NCI-H1930 (cell line): ENCODE measurements at places on chromosomes 1 and 21.

- no peak for DNase-seq
Observed at GRCh38 chr21:26194811-26195251, 24.3 kb upstream of the APP start.

GRCh38 chr1:157135646-157136045 is 2.5 kb downstream of the ETV3 start:
- DNase-seq: no peak

DNA sequence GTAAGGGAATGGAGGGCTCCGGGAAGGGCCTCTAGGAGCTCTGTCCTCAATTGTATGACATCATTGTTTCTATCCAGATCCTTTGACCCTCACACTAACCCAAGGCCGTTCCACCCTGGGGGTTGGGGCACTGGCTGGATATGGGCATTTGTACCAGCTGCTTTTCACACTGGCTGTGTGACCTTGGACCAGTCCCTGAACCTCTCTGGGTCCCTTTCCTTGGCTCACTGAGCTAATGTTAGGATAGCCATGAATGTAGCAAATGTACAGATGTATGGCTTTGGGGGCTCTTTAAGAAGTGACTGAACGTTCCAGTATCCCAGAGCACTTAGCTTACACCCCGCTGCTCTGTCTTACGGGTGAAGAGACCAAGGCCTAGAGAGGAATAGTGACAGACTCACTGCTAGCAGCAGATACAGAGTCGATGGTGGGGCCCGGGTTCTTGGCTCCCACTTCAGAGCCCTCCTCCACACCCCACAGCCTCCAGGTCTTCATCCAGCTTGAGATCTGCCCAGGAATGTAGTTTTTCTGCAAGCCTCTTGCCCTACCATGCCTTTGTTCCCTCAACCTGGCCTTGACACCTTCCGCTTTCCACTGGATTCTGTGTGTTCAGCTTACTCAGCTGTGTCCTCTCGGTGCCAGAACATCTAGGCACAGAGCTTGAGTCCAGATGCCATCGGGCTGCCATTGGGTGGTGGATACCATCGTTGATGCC is 14.6 kb upstream of the UBL4B start:
- no peak for DNase-seq

DNA sequence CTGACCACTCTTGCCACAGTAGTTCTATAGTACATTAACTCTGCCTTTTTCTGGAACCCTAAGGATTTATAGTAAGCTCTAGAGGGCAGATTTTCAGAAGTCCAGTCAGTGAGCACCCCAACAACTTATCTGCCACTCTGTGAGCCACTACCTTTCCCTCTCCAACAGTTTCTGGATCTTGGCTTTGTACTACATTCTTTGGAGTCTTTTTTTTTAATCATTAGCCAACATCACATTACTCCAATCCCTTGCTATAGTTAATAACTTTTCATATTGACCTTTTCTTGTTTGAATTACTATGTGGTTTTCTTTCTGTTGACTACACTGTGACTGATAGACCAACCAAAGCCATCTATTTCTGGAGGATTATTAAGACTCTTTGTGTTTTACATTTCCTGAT is 1596.7 kb upstream of the PRMT6 start:
- no peak for DNase-seq

DNA sequence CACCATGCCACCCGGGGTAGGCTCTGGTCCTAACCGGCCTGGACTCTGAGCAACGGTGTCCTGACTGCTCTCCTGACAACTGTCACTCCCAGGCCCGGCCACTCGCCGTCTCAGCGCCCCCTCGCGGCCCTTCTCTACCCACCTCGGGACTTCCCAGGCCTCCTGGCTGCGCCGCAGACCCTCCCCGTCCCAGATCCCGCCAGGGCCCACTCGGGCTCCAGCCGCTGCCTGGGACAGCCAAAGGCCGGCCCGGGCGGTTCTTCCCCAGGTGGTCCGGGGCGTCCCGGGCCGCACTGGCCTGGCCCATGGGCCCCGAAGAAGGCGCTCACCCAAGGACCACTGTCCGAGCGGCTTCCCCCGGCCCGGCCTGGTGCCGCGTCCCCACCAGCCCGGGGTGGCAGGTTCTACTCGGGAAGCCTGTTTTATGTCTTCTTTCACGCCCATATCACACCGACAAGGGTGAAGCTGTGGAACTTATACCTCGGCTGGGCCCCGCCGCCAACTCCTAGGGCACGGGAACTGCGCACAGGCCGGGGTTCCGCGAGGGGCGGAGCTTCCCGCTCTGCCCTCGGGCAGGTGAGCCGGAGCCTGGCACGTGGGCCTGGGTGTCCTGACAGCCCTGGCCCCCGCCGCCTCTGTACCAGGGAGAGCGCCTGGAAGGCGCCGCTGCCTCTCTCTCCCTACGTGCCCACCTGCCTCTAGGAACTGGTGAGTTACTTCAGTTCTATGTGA is 138.3 kb downstream of the TTLL7 start:
- peak; percentile 52 for DNase-seq

- DNase-seq: no peak
Observed at GRCh38 chr1:66679140-66679539, 73.1 kb upstream of the DYNLT5 start.

DNA sequence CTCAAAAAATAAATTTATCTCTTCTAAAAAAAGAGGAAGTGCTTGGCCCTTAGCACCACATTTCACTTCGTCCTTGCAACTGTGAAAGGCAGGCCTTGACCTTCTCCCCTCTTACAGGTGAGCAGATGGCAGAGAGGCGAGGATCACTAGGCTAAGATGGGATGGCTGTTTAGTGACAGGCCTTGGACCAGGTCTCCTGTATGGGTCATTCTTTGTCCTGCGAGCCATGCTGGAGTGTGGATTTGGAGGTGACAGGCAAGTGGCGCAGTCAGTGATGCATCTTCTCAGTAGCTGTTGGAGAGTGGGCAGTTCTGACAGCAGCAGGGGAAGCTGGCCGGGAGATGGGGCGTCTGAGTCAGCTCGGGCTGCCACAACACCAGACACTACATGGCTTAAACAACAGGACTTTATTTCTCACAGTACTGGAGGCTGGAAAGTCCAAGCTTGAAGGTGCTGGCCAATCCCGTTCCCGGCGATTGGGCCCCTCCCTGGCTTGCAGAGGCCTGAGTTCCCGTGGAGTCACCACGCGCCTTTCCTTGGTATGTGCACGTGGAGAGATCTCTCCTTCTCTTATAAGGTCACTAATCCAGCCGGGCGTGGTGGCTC is 16.5 kb downstream of the SLC27A3 start:
- no peak for DNase-seq

GRCh38 chr1:109819906-109820305 is 56.2 kb upstream of the EPS8L3 start:
- no peak for DNase-seq

- no peak for DNase-seq
Observed at GRCh38 chr1:8222789-8223188, 95.1 kb upstream of the SLC45A1 start.

GRCh38 chr21:33367309-33367973 is 35.8 kb upstream of the IFNGR2 start:
- no peak for DNase-seq

DNA sequence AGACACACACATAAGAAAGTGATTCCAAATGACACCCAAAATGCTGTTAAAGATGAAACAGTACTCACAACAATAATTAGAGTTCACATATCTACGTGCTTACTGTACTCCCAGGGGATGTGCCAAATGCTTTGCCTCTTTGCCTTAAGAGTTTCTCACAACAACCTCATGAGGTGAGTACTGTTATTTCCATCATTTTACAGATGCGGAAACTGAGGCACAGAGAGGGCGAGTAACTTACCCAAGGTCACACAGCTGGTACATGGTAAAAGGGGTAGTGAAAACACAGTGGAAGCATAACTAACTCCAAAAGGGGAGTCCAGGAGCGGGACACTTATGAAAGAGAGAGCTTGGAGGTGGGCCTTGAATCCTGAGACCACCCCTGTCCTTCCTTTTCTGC is 171.8 kb downstream of the ACTL8 start:
- DNase-seq: no peak

DNA sequence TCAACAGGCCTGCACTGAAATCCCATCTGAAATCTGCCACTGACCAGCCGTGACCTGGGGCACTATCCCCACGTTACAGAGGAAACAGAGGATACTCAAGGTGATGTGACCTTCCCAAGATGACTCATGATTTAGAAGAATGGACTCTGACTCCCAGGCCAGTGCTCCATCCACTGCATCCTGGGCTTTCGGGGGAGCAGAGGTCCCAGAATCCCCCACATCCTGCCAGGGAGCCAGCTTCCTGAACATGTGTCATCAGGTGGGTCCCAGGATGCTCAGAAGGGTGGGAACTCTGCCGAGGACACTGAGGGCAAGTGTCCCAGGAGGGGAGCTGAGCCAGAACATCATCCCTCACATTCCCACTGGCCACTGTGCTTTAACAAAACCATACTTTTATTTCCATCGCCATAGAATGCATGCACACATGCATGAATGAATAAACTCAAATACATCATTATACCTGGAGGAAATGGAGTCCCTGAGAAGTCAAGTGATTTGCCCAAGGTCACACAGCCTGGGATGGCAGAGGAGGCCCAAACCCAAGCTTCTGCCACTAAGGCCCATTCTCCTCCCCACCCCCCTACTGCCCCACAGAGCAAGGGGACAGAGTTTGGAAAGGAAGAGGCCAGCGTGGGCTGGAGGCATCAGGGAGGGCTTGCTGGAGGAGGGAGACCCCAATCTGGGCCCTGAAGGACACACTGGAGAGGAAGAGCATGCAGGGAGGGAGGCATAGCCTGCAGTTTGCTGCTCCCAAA is 189.4 kb downstream of the MATN1 start:
- DNase-seq: no peak

DNA sequence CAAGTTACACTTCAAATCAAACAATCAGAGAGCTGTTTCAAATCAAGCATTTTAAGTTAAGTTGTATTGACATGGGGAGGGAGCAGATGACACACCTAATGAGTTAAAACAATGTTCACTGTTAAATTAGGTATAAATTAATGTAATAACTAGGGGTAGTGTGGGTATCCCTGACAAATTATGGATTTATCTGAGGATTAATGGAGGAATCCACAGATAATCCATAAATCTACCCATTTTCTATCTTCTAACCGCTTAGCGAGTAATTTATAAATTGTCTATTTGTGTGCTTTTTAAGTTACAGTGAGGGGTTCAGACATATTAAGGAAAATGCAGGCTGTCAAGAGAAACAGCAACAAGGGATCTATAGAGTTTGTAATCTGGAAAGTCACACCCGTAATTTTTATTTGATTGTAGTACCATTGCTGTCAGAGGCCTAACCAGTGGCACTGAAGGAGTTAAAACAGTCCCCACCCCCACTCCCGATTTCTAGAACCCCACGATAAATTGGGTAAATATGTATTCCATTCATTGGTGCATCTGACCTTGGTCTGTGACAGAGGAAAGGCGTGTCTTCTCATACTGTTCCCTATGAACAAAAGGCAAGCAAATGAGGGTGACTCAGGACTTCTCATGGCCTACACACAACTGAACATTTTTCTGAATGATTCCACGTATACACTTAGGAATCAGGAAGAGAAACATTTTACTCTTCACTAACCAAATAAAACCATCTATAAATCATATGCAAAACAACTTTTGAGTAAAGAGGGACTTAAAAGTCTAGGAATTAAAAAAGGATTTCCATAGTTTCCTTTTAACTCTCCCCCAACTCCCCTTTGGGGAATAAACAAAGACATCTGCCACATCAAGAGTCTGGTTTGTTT is 7.4 kb downstream of the IRF2BP2 start:
- DNase-seq: peak; percentile 70

DNA sequence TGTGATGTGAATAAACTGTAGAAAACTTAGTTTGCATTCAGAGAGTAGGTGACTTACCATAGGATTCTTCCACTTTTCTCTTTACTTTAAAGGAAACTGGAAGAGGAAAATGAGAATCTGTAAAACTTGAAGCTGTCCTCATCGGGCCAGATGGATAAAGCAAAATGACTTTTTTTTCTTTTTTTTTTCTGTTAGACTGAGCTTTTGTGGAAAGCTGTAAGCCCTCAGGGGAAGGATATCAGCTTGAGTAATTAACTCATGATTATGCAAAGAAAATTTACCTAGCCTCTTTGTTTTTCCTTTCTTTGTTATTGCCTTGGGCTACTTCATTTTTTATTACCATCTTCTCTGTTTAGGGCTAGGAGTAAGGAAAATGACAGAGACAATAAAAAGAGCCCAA is 53.4 kb downstream of the DPH5 start:
- no peak for DNase-seq

DNA sequence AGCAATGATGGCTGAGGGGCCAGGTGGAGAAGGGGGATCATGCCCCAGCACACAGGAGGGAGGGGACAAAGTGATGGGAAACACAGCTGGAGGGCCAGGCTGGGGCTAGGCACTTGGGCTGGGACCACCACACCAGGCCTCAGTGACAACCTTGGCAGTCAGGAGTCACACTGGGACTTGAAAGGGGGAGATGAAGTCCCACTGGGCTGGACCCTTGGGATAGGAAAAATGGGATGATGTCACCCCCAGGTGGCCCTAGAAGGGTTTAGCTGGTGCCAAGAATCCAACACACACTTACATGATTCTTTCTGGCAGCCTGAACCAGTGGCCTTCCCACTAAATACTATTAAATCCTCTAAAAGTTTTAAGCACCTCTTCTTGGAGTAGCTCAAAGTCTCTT is 17.1 kb downstream of the ZBTB17 start:
- no peak for DNase-seq

GRCh38 chr1:1989102-1989542 is 14.5 kb downstream of the CFAP74 start:
- DNase-seq: no peak

DNA sequence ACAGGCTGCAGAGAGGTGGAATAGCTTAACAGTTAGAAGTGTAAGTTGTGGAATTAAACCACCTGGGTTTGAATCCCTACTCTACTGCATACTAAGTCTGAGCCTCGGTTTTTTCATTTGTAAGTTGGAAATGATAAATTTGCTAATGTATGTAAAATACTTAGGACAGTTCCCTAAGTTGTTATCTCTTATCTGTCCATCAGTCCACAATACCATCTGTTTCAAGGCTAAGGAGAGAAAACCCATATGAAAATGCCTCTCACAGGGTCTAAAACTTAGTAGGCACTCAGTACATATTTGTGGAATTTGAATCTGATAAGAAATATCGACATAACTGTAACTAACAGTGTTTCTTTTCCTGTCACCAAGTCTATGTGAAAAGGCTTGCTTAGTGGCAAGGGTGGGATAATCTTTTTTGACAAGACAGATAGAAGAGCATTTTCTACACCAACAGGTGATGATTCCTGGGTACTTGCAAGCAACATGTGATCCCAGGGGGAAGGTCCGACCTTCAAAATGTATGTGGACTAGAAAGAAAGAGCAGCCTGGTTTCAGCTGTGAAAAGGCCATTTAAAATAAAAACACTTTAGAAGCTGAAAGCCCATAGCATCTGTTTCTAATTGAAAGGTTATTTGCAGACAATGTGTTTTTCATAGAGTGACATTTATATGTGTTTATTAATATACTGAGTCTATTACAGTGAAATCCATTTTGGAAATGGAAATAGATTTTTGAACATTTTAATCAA is 202.9 kb downstream of the HHAT start:
- DNase-seq: no peak

- DNase-seq: peak; percentile 87
Observed at GRCh38 chr1:150543500-150544143, 5.6 kb upstream of the ADAMTSL4 start.

DNA sequence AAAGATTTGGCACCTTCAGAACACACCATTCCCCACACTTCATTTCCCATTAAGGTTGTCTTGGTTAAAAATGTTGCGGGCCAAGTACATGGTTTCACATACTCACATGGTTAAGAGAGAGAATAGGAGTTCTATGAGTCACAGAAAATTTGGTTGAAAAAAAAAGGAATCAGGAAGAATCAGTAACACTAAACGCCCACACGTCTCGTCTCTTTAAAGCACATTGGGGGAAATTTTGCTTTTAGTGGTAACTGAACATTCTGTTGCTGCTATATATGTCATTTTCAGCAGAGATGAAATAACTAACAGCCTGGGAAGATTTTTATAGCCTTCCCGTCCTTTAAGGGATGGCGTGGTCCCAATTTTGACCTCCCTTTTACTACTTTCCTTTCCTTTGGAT is 132.9 kb upstream of the ERG start:
- DNase-seq: no peak
